ENCODE measurements at places on chromosomes 5 and 9.

DNA sequence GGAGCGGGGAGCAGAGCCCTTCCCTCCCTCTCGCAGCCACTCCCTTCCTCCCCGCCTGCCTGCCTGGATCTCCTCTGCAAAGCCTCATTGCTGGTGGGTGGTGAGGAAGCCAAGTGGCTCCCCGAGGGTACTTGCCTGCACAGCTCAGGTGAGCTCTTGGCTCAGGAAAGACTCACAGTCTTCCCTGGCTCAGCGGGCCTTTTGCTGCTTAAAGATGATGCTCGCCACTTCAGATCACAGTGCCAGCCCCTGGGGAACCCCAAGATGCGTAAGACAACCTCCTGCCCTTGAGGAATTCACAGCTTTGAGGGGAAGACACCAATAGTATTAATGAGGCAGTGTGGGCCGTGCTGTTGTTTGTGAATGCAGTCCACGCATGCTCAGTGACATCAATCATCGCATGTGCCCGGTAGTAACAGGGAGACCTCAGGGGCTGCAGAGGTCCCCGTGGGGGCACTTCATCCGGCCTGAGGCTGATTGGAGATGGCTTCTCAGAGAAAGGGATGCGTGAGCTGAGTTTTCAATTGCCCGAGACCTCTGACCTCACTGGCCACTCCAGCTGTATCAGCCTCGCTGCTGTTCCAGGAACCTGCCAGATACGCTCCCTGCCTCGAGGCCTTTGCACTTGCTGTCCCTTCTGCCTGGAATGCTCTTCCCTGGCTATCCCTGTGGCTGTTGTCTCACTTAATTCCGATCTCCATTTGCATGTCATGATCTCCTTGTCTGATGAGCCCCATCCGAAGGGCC is 36.8 kb downstream of the ERGIC1 start:
- peak; percentile 12 for DNase-seq

- no peak for DNase-seq
Measured at GRCh38 chr5:159730285-159730684, 186.0 kb upstream of the ADRA1B start.

DNA sequence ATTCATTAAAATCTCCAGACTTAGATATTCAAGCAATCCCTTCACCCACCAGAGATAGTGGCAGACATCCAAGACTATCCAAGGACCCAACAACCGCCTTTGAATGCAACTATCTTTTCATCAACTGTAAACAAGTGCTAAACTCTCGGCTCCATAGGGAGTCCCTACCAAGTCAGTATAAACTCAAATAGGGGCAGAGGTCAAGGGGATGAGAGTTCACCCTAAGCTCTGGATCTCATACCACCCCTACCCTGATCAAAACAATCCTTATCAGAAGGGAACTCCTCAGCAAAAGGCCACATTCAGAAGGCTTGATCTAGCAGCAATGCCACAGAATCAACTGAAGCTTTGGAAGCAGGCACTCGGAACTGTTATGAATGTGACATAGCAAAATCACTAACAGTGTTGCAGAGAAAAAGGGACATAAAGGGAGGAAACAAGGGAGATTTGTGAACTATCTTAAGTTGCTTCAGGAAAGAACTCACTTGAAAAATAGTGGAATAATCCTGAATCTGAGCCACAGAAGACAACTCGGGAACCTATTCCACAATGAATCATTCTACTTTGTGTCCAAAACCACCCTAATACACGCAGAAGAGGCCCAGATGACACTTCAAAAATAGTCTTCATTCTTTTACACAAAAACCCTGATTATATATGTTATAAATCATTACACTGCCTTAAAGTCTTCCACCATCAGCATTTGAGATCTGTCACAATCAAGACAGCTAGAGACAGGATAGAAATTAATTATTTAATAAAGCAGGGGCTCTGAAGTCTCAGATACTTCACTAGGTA is 49.8 kb downstream of the NR6A1 start:
- DNase-seq: no peak

- no peak for DNase-seq
Measured at GRCh38 chr5:52897238-52897614, 91.9 kb upstream of the ITGA2 start.

DNA sequence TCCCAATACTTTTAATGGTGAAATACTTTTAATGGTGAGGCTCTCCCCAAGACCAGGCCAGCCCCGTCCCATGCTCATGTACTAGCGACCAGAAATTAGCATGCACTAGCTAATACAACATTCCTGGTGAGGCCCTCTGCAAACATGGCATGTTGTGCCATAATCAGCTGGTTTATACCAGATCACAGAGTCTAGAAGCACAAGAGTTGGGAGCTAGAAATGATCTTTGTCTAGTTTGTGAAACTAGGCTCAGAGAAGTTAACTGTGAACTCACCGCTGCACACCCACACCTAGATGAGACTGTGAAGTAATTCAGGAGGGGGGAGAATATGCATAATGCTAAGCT is 37.4 kb downstream of the MTMR12 start:
- no peak for DNase-seq

DNA sequence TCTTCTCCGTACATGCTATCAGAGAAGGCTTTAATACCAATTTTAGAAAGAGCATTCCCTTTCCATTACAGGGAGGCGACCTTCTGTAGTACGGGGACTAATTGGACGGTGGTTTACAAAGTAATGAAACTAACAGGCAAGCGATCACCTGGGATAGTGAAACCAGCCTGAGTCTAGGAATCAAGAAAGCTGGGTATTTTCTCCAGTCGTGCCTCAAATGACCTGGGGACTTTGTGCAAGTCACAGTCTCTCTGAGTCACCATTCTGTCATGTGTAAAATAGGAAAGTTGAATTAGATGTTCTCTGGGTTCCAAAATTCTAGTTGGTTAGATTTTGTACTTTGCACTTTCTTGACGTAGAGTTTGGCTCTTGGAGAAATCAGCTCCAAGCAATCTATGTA is 22.7 kb upstream of the SSBP2 start:
- no peak for DNase-seq

DNA sequence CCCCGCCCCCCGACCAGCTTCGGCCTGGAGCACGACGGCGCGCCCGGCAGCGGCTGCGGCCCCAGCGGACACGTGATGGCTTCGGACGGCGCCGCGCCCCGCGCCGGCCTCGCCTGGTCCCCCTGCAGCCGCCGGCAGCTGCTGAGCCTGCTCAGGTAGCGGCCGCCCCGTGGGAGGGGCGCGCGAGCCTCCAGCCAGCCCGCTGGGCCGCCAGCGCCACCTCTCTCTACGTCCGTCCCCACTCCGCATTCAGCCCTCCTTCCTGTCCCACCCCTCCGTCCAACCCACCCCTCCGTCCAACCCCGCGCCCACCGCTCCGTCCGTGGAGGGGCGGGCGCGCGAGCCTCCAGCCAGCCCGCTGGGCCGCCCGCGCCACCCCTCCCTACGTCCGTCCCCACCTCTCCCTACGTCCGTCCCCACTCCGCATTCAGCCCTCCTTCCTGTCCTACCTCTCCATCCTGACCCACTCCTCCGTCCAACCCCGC is 6.5 kb downstream of the ADAMTS13 start:
- no peak for DNase-seq

DNA sequence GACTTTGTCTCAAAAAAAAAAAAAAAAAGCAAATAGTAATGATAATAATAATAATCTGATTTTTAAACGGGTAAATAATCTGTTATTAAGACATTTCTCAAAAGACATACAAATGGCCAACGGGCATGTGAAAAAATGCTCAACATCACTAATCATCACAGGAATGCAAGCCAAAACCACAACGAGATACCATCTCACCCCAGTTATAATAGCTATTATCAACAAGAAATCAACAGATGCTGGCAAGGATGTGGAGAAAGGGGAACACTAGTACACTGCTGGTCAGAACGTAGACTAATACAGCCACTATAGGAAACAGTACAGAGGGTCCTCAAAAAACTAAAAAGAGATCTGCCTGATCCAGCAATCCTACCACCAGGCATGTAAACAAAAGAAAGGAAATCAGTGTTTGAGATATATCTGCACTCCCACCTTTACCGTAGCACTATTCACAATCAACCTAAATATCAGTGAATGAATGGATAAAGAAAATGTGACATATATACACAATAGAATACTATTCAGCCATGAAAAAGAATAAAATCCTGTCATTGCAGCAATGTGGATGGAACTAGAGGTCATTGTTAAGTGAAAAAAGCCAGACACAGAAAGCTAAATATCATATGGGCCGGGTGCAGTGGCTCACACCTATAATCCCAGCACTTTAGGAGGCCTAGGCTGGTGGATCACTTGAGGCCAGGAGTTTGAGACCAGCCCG is 24.9 kb downstream of the VAV2 start:
- DNase-seq: no peak

DNA sequence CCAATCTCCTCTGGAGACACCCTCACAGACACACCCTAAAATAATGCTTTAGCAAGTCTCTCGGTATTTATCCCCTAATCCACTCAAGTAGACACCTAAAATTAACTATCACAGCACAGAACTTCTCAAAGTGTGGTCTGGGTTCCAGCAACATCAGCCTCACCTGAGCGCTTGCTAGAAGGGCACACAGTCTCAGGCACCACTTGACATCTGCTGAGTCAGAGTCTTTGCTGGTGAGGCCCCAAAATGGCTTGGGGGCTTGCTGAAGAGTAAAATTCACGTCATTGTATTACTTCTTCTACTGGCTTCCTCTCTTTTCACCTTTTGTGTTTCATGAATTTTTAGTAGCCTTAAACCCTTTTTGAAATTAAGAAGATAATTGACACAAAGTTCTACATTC is 9.0 kb downstream of the FOXB2 start:
- DNase-seq: no peak

DNA sequence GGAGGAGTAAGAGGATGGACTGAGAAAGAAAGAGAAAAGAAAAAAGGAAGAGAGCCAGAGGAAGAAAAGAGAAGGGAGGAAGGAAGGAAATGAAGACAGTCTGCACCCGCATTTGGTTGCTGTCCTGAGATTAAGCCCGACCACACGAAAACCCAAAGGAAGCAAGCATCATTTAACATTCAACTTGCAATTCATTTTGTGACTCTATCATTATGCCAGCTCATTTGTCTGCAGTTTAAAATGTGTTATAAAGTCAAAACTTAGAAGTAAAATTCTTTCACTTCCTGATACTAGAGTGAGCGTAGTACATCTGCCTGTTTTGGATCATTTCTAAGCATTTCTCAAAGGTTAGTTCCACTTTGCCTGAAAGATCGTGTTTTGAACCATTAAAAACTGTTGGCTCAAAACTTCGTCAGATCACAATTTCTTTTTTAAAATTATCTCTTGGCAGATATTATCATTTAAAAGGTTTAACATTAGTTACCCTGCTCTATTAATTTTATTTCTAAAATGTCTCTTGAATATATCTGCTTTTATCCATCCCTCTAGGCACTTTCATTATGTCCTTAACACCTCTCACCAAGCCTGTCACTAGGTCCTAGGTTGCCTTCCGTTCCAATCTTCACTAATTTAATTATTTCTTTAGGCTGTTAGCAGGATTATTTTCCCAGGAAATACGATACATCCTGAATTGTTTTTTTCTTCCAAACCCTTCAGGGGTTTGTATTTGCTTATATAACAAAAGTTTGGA is 240.9 kb downstream of the TLE4 start:
- peak; percentile 56 for DNase-seq

- DNase-seq: no peak
Measured at GRCh38 chr9:9045572-9045971, 1246.0 kb upstream of the DMAC1 start.

- DNase-seq: no peak
Measured at GRCh38 chr5:169354921-169355320, 54.0 kb upstream of the SLIT3 start.

- peak; percentile 18 for DNase-seq
Measured at GRCh38 chr9:91001146-91001611, 199.6 kb downstream of the SYK start.

GRCh38 chr5:37448941-37449340 is 69.8 kb downstream of the WDR70 start:
- no peak for DNase-seq

DNA sequence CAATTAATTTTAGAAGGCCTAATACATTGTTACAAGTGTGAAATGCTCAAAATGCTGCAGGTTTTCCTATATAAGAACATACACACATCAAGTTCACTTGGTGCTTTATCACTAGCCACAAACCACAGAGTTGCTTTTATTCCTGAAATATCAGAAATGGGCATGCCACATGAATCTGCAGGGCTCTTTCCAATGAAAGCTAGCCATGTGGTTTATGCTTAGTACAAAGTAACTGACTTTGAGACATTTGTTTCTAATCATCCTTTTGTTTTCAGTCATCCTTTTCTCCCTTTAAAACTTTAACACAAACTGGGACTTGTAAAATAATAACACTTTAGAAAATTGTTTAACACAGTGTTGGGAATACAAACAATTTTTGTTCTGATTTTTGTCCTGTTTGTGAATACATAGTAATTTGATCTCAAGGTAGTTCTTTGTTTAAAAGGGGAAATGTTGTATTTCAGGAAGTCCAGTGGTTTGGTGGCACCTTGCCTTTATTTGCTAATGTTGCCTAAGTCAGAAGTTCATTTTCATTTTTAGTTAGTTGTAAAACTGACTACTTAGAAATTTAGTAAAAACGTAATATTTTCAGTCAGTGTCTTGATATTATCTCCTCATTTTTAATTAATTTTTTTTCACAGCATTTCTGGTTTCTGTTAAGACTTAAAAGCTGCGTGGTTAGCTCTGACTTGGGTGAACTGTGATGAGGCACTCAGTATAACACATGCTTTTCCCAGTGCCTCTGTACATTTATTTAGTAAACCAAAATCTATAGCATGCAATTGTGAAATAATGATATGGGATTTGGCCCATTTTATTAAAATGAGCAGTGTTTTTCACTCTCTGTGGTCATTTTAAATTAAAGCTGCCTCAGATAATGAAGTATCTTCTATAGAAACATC is 18.6 kb downstream of the PRDM6 start:
- DNase-seq: no peak

DNA sequence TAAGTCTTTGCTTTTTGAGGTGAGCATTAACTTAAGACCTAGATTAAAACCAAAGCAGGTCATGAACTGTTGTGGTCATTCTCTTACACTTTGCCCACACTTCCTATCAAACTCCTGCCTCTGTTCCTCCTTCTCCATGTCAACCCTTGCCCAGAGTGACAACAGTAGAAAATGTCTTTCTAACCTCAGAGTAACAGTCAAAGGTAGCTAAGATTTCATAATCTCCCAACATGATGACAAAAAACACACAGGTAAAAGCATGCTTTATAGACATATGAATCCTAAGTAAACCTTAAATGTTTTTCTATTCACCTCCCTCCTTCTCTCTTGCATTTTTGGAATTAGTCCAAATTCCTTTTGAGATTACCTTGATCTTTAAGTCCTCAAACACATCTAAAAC is 422.3 kb downstream of the SPATA31D1 start:
- DNase-seq: no peak

GRCh38 chr9:70229579-70229978 is 29.2 kb upstream of the SMC5 start:
- DNase-seq: no peak

DNA sequence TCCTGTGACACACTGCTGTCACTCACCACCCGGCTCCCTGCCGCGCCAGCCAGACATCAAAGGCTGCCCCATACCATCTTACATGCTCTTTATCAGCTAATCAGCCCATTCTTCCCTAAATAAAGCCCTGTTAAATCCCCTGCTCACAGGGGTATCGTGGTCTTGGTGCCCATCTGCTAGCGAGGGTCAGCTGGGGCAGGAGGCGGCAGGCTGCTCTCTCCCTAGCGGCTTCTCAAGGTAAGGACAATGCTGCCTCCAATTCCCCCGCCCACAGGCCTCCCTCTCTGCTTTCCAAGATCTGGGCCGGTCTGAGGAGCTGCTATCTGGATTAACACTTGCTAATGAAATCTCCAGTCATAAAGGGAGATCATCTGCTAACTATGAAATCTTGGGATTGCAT is 26.8 kb downstream of the BARHL1 start:
- no peak for DNase-seq
